Jurkat, Clone E6-1 (cell line): ENCODE measurements at places on chromosomes 7 and 10.

- DNase-seq: no peak
These were observed 151.6 kb downstream of the EMX2 start for GRCh38 chr10:117694190-117694589.

- no peak for DNase-seq
These were observed 57.4 kb upstream of the INHBA start for GRCh38 chr7:41760293-41760692.

GRCh38 chr7:71208881-71209280 is 76.9 kb downstream of the GALNT17 start:
- DNase-seq: no peak

DNA sequence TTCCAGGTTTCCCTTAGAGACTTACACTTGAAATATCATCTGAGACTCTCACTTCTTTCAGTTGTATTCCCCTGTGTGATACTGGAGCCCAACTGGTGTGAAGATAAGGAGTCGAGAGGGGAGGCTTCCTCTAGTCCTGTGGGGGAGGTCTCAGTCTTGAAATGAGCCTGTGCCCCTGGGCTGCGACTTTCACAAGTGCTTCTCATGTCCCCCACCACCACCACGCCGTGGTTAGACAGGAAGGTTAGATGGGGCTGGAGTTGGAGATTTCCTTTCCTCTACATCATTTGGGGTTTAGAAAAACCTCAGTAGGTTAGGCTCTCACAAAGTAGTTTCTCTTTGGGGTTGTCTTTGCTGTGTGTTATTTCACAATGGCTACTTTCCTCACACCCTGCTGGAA is 25.6 kb upstream of the MKX start:
- DNase-seq: peak; percentile 28

GRCh38 chr7:155962191-155962967 is 150.1 kb upstream of the SHH start:
- DNase-seq: no peak

DNA sequence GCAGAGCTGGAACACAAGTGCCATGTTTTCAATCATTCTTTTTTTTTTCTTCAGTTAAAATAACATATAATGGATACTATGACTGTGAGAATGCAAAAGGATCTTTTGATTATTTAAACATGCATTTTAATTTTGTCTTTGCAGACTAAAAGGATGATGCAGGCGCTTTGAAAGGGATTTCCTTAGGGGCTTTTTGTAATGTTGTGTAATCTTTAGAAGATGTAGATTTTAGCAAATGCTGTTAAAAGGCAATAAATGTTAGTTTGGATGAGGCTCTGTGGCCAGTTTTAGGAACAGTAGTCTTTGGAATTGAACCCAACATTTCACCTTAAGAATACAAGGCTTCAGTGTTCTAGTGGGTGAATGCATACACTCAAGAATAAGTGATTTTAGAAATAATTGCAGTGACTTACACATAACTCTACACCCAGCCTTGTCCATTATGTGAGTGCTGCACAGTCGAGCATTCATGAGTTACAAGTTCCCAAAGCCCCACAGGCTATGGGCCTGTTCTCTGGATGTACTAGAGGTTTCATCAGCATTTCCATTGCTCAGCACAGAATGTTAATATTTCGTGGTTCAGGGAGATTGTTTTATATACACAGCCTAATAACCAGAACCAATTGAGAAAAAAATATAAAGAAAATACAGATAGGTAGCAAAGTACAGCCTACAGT is 11.6 kb downstream of the PAPSS2 start:
- DNase-seq: no peak

DNA sequence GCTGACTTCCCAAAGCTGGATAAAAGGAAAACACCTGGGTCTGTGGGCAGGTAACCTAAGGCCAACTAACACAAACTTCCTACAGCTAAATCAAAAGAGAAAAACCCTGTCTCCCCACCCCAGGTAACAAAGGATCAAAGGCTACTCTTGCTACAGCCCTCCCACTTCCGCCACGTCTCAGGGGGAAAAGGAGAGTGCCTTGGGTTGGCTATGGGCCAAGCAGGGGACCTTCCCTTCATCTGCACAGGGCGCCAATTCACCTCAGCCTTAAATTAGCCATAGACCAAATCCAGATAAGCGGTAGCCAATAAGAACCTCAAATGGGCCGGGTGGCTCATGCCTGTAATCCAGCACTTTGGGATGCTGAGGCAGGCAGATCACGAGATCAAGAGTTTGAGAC is 69.1 kb upstream of the LANCL2 start:
- DNase-seq: peak; percentile 25

DNA sequence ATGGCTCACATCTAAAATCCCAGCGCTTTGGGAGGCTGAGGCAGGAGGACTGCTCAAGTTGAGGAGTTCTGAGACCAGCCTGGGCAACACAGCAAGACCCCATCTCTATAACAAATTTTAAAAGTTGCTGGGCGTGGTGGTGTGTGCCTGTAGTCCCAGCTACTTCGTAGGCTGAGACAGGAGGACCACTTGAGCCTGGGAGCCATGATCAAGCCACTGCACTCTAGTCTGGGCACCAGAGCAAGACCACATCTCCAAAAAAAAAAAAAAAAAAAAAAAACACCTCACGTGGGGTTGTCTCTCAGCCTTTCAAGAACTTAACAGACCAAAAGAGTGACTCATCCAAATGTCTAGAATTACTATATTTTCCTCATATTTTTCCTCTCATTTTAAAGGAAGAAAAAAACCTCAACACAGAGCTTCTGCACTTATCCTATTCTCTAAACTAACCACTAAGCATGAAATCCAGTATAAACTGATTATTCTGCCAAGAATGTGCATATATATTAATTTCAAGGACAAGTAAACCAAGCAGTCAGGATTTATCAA is 46.3 kb downstream of the CUL2 start:
- DNase-seq: no peak

DNA sequence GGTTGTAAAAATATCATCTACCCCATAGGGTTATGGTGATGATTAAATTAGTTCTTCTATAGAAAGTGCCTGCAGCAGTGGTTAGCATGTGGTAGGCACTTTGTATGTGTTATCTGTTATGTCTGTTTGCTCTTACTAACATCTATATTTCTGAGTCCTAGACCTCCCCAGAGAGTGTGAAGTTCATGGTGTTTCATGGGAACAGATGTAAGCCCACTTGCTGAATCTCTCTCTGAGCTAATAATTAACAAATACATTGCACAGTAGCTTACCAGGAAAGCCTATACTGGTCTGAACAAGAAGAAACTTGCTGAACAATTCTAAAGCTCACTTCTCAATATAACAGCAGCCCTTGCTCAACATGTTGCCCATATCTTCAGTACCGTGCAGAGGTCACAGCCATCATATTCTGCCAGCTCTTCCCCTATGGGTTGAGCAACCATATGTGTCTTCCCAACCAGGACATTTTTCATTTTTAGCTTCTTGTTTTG is 100.1 kb downstream of the NPSR1 start:
- no peak for DNase-seq

DNA sequence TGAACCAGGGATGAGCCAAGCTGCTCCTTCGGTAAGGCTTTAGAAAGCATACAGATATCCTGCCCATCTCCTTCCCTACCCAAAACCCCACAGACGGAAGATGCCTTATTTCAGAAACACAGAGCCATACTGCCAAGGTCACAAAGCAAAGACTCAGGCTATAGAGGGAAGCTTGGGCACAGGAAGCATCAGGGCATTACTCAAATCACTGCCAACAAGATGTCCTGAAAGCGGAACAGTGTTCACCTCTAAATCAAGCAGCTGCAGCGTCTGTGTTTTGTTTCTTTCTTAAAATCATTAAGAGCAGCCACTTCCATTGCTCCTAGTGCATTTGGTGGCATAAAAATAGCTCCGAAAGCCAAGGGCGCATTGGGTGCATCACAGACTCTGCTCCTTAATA is 307.3 kb downstream of the SORCS1 start:
- no peak for DNase-seq

DNA sequence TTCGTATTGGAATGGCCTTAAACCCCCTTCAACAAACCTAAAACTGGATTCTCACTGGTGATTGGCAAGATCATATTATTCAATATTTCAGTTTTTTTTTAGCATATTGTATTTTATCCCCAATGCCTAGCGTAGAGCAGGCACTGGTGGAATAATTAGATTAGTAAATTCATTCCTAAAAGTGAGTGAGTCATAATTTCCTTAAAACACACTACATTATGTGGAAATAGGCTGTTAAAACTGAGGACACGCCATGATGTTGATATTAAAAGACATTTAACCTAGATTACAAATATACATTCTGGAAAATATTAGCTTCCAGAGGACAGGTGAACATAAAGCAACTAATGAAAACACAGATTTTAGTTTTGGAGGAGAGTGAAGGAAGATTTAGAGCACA is 463.9 kb downstream of the PARD3 start:
- DNase-seq: no peak

- DNase-seq: no peak
These were observed 76.1 kb upstream of the ANLN start for GRCh38 chr7:36313607-36314006.

- no peak for DNase-seq
These were observed 4.9 kb upstream of the ABCB4 start for GRCh38 chr7:87480386-87480785.

DNA sequence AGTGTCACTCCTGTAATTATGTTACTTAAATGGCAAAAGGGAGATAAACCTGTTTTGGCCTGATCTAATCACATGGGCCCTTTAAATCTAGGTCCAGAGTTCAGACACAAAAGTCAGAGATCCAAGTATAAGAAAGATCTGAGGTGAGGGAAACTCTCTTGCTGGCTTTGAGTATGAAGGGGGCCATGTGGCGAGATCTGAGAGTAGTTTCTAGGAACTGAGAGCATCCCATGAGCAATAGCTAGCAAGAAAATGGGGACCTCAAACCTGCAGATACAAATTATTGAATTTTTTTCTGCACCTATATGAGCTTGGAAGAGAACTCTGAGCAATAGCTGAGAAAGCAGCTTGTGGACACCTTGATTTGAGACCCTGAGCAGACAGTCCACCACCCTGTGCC is 27.6 kb downstream of the ANKRD7 start:
- DNase-seq: no peak

DNA sequence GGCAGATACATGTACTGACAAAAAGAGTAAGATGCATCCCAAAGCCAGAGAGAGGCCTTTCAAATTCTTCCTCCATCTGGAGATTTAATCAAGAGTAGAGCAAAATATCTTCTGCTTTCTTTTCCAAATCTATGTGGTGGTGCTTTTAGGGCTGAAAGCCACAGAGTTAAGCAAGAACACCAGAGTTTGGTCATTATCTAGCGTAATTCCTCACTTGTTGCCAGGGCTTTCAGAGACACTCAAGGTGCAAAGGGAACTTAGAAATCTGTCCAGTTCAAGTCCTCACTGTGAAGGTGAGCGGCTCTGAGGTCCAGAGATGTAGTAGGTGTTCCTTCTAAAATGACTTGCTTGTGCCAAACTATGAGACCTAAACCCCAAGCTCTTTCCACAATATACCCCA is 10.9 kb upstream of the NFE2L3 start:
- DNase-seq: no peak

GRCh38 chr7:155637155-155637554 is 7.3 kb upstream of the RBM33 start:
- no peak for DNase-seq

DNA sequence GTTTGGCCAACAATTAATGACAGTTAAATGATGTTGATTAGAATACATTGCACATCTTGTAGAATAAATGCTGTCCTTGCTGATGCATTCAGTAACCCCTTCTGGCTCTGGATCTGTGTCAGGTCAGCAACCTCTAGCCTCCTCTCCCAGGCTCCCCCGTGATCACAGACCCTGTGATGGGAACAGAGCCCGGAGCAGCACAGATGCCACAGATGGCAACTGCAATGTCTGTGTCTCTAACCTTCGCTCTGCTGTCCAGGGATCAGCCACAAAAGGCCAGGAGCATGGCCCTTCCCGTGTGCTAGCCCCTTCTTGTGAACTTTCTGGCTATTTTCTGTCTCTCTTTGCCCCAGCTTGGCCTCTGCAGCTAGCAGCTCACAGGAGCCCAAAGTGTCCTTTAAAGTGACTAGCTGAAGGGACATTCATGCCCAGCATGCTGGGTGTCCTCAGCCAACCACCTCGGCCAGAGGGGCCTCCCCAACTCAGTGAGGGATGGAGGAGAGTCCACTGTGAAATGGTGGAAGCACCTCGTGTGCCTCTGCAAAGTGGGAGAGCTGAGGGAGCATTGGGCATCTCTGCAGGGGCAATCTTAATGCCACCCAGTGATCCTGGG is 167.0 kb upstream of the TCERG1L start:
- DNase-seq: no peak

GRCh38 chr10:48215486-48216203 is 58.9 kb downstream of the FRMPD2 start:
- peak; percentile 28 for DNase-seq

DNA sequence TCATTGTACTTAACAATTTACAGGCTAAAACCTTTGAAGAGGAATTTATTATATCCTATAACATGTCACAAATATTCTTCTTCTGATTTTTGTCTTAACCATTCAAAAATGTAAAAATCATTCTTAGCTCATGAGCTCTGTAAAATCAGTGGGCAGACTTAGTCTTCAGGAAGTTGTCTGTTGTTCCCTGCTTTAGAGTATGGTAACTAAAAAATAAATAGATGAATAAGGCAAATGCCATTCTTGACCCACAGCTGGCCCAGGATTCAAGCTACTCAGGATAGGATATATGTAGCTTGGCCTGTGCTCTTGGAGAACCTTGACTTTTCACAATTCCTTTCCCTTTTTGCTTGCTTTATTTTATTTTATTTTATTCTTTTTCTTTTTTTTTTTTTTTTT is 51.5 kb downstream of the LRRC4 start:
- no peak for DNase-seq

DNA sequence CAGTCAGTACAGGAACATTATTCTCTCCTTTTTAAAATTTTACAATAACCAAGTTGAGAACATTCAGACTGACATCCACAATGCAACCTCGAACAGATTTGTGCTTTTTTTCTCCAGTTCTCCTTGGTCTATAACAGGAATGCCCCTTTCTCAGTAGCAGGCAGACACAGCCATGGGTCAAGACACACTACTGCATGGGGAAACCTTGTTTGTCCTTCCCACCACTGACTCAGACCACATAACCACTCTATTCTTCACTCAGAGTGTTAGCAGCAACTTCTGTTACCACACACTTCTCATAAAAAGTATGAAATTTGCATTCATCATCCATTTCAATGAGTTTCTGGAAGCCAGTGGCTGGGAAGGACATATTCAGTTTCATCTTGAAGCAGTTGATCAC is 421.7 kb downstream of the ADRA2A start:
- no peak for DNase-seq

DNA sequence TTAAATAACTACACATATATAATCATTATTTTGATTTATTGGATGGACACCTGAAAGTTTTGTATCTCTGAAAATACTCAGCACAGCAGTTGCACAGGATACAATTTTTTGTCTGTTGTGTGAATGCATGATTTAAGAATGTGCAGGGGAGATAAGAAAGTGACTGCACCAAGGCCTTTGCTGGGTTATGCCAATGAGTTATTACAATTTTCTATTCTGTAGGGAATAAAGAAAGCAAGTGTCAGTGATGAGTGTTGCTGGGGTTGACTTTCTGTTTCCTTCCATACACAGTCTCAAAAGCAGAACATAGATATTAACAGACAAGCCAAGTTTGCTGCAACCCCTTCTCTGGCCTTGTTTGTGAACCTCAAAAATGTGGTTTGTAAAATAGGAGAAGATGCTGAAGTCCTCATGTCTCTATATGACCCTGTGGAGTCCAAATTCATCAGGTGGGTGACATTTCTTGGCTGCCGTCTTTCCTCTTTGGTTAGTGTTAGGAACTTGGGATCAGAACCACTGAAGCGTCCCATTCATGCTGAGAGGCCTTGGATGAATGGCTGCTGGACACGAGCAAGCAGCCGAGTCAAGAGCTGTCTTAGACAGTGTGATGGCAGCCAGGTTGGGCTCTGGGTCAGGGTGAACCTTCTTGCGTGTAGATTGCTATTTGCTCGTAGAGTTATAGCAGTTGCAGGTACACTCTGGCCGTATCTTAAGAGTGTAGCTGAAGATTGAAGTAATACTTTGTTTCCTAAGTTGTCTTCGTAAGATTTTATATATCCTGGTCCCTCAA is 92.8 kb downstream of the DOCK1 start:
- DNase-seq: no peak
